ENCODE measurements at places on chromosomes 7 and 10.

DNA sequence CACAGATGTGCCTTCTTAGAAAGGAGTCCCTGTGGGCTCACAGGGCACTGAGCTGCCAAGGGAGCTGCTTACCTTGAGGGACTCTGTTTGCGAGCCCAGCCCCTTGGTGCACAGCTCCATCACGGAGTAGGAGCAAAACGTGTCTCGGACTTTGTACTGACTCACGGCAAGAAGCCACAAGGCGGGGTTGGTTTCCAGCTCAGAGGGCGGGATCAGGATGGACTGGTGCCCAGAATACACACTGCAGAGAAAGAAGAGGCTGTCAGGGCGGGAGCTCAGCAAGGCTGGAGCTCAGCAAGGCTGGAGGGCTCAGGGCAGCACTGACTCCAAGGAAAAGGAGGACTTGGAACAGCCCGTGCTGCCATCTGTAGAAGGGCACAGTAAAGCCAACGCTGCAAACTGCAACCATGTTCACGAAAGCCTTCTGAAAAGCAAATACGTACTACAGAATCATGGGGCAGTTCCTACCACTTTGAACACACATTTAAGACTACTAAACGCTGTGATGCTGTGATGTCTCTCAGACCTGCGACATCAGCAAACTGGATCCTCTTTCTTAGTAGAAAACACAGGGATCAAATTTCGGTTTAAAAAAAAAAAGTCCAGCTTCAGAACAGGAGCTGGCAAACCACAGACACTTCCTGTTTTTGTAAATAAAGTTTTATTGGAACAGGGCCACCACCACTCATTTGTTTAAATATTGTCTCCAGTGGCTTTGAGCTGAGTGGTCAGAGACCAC is 194.3 kb downstream of the ZMYND11 start:
- DNase-seq: no peak

DNA sequence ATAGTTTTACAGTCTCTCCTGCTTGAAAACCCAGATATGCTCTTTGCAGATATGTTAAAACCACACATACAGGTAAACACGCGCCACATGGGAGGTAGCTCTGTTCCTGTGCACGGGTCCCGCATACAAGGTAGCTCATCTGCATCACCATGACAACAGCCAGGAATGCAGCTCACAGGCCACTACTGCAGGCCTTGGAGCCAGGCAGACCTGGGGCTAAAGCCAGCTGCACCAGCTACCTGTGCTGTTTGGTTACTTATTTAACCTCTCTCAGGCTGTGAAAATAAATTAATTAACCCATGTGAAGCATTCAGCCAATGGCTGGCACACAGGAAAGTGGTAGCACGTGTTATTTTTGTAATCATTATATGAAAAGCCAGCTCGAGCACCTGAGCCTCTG is 428.3 kb downstream of the TNS3 start:
- DNase-seq: no peak

DNA sequence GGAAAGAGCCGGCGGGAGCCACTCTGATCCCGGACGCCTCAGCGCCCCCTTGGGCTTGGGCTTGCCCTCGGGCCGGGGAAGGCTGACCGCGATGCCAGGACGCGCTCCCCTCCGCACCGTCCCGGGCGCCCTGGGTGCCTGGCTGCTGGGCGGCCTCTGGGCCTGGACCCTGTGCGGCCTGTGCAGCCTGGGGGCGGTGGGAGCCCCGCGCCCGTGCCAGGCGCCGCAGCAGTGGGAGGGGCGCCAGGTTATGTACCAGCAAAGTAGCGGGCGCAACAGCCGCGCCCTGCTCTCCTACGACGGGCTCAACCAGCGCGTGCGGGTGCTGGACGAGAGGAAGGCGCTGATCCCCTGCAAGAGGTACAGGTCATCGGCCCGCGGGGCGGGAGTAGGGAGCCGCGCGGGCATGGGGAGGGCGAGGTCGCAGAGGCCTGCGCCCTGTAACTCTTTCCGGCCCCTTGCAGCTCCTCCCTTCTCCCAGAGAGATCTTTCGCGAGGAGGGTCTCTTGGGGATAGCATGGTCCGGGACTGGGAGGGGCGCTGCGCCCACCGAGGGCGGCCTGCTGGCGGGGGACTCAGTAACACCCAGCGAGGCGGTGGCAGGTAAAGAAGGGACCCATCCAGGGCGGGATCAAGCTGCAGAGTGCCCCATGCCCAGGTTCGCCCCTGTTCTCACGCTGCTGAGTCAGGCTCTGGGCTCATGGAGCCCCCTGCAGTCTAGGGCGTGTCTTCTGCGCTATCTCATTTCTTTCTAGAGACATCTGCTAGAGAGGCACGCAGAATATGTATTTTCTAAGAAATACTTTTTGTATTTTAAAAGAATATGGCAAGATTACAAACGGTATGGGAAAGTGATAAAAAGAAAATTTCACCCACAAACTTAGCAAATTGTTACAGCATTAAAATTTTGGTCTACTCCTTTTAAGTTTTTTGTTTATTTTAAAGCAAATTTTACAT is 687 bp downstream of the EPDR1 start:
- DNase-seq: no peak

DNA sequence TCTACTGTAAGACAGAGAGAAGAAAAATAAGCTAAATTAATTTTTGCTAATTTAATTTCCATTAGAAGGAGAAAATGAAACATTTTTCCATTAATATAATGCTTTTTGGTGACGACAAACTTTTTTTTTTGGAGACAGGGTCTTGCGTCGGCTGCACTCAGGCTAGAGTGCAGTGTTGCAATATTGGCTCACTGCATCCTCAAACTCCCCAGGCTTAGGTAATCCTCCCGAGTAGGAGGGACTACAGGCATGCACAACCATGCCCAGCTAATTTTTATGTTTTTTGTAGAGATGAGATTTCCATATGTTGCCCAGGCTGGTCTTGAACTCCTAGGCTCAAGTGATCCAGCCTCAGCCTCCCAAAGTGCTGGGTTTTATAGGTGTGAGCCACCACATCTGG is 229.8 kb upstream of the LRRN3 start:
- DNase-seq: no peak

All from stimulated activated CD8-positive, alpha-beta memory T cell treated with anti-CD3 and anti-CD28 coated beads, Interleukin-4, amount 100 ng/mL, for 4 hours (primary cell).